GM23248 (cell line): ENCODE measurements at places on chromosomes 11 and 22. TPM values are rescaled to one million over a fixed set of nuclear protein-coding genes. Genes with fewer than 3 reads are reported as not detected.

GRCh38 chr11:125226706-125227105 is 62.2 kb downstream of the PKNOX2 start:
- DNase-seq, result no peak

GRCh38 chr22:26568207-26568706 is 21.7 kb downstream of the TPST2 start:
- DNase-seq, result no peak

Gene TRIM48
- total RNA-seq, result not detected in 2 replicates

Gene GPHA2
- total RNA-seq, result not detected in 2 replicates

Gene TPH1
- not detected in 2 replicates for total RNA-seq

- DNase-seq, result peak; percentile 87
These were observed 33.9 kb downstream of the MAML2 start for GRCh38 chr11:96309016-96309642.

DNA sequence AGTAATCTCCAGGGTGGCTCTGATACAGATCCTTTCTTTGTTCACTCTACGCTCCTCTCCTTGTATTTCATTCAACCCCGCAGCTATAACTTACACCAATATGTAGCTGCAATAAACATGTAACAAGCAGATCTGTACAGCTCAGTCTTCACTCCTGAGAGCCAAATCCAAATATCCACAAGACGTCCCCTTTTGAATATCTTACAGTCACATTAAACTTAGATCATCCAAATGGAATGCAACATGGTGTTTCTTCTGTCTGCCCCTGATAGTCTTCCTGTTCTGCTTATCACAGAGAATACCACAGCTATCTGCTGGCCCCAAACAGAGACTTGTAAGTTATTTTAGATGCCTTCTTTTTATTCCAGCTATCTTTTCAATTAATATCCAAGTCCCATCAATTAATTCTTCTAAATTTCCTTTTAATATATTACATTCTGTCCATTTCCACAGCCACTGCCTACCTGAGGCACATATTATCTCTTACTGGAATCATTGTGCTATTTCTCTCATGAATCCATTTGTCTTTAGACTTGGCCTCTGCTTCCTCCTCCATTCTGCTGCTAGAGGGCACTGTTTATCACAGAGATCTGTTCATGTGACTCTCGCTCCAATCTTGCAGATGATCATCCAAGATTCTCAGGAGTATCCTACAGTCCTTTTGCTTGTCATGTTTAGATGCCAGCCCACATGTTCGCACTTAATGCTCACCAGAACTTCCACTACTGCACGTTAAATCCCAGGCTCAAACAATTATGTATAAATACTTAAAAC is 908.6 kb downstream of the NTM start:
- DNase-seq, result peak; percentile 60

GRCh38 chr11:36006556-36006955 is 62.7 kb downstream of the LDLRAD3 start:
- no peak for DNase-seq

DNA sequence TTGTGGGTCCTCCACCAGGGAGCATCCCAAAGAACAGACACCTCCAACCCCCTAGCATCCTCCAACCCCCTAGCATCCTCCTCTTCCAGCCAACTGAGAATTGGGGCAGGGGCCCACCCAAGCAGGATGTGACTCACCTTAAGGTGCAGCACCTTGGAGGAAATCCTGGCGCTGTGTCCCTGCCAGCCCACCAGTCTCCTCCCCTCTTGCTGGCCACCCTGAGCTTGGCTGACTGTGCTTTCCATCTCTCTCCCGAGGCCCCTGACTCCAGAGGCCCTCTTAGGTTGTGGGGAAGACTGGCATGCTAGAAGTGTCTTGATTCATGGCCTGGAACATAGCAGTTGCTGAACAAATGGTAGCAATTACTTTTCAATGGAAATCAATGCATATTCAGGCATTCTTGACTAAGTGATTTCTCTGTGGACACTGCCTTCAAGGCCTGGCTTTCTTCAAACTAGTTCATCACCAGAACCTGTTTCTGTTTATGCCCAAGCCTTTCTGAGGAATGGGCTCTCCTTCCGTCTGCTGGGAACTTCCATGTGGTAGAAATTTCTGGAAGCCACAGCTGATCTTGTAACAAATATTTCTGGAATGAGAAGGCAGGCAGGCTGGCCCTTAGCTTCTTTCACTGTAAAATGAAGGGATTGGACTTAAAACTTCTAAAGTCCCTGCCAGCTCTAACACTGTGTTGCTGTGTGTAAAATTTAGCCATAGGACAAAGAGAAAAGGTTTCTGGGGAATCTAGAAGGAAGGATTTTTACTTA is 60.5 kb downstream of the CEP164 start:
- peak; percentile 67 for DNase-seq
